ENCODE measurements at places on chromosomes 13 and 19. TPM values are rescaled to one million over a fixed set of nuclear protein-coding genes. Genes with fewer than 3 reads are reported as not detected.
A peak's percentile ranks its signal among the peaks of the same experiment; 100 is the strongest.

DNA sequence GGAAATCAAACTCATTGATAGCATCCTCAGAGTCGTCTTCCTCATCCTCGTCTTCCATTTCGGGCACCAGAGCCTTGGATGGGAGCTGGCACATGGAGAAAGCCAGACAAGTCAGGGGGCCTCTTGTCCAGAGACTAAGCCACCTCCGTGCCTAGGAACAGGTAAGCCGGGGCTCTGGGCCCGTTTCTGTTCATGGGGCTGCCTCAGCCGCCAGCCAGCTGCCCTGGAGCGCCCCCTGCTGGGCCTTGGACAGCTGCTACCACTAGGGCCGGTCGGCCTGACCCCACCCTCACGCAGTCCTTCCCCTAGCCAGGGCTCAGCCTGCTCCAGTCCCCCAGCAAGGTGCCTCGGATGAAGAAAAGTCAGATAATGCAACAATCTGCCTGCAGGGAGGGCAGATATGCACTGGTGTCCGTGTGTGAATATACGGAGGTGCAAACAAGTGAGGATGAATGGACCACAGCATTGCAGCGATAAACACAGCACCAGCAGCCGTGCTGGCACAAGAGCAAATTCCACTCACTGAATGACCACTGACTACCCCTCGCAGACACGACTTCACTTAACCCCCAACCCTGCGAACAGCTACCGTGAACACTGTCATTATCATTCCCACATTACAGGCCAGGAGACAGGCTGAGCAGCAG, 11.9 kb upstream of the PRKD2 start:
- H3K4me3 ChIP-seq: no peak overlapping the region
- no peaks in the 10 kb centered on the region for H3K27me3 ChIP-seq
- no peaks in the 10 kb centered on the region for H3K4me1 ChIP-seq
- H3K36me3 ChIP-seq: peaks cover 74% of the 10 kb centered on the region

DNA sequence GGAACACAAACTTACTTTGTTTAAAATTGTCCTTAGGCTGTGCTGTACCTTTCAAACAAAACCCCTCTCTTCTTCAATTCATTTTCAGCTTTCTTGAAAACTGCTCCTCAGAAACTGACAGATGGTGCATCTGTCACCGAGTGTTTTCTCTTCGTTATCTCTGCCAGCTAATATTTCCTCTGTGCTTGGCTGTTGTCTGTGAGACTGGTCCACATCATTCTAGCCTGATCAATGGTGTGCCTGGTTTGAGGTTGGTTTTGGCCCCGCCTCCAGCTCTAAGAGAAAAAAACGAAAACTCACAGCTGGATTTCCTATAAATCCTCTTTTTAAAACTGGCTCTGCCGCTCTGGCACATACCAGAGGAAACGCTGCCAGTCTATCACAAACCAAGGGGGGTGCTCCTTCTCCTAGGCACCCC, 79.7 kb downstream of the STARD13 start:
- H3K4me1 ChIP-seq: peaks cover 13% of the 10 kb centered on the region
- no peaks in the 10 kb centered on the region for H3K27me3 ChIP-seq
- no peaks in the 10 kb centered on the region for H3K36me3 ChIP-seq
- no peak overlapping the region for H3K4me3 ChIP-seq
- DNase-seq: no peak

Gene STOML3
- not detected for total RNA-seq

DNA sequence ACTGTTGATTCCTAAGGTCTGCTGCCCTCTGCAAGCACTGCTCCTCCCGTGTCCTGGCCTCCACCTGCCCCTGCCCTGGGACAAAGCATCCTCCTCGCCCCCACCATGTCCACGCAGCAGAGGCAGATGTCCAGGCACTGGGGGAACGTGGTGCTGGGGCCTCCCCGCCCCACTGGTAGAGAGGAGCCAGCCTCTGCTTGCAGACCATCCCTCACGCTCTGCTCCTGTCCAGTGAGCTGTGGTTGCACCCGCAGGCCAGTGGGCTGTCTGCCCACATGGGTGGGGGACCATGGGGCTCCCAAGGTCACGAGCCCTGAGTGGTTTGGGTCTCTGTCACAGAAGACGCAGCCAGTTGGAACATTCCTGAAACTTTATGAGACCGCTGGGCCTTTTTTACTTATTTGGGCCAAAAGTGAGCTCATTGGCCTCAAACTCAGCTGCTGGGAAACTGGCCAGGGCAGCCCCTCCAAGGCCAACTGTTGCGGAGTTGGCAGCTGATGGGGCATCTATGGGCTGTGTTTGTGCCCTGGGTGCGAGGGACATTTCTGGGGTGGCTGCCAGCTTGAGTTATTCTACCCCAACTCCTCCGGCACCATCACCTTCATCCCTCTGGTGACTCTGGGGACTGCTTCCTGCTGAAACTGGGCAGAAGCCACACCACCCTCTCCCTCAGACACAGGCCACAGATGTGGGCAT, 64.8 kb upstream of the F7 start:
- H3K27ac ChIP-seq: no peak overlapping the region
- no peaks in the 10 kb centered on the region for H3K27me3 ChIP-seq
- H3K4me3 ChIP-seq: no peak overlapping the region
- H3K36me3 ChIP-seq: no peaks in the 10 kb centered on the region

GRCh38 chr13:33610438-33611120, 207.4 kb upstream of the RFC3 start:
- H3K36me3 ChIP-seq: no peaks in the 10 kb centered on the region
- peaks cover 53% of the 10 kb centered on the region for H3K4me1 ChIP-seq
- H3K4me3 ChIP-seq: peak overlapping the region; percentile 65
- no peaks in the 10 kb centered on the region for H3K27me3 ChIP-seq
- no peak for DNase-seq
- peak overlapping the region; percentile 91 for H3K27ac ChIP-seq

Gene ICAM3
- 18.1 TPM for total RNA-seq

DNA sequence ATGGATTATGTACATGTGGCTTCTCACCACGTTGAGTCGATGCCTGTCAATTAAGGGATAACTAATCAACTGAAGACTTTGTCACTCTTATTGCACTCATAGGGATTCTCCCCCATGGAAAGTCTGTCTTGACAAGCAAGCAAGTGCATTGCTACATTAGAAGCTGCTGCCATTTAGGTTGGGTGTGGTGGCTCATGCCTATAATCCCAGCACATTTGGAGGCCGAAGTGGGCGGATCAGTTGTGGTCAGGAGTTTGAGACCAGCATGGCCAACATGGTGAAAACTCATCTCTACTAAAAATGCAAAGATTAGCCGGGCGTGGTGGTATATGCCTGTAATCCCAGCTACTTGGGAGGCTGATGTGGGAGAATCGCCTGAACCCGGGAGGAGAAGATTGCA, 18.3 kb upstream of the ZNF846 start:
- H3K4me3 ChIP-seq: no peak overlapping the region
- H3K4me1 ChIP-seq: peaks cover 4% of the 10 kb centered on the region
- H3K27ac ChIP-seq: peak overlapping the region; percentile 61

- no peaks in the 10 kb centered on the region for H3K4me1 ChIP-seq
- H3K4me3 ChIP-seq: no peak overlapping the region
- H3K36me3 ChIP-seq: no peaks in the 10 kb centered on the region
- no peak for DNase-seq
These were observed 454.9 kb upstream of the HTR2A start for GRCh38 chr13:47351798-47352197.

DNA sequence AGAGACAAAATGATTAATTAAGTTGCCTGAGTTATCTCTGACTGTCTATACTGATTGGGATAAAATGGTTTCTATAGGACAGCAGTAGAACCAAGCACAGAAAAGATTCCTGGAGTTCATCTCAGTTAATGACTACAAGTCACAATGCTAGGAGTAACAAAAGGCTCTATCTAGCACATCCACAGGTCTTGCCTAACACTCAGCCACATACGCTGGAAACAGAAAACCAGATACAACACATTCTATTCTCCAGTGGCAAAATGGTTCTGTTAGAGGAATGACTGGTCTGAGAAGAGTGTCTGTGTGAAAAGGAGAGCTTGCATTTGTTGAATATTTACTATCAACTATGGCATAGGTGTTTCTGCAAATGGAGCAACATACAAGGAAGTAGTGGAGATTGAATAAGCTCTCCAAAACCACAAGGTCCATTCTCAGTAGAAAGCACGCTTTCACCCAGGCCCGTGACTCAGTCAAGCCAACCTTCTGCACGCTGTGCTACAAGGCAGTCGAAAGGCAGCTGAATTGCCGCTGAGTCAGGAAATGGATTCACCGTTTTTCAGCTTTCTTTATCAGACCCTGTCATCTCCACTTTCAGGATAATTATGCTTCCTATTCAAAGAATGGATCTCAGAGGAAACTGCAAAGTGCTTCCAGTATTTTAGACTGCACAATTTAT, 761.5 kb downstream of the EFNB2 start:
- no peaks in the 10 kb centered on the region for H3K36me3 ChIP-seq
- H3K4me1 ChIP-seq: peaks cover 7% of the 10 kb centered on the region
- H3K4me3 ChIP-seq: no peak overlapping the region
- H3K27ac ChIP-seq: no peak overlapping the region
- DNase-seq: no peak

DNA sequence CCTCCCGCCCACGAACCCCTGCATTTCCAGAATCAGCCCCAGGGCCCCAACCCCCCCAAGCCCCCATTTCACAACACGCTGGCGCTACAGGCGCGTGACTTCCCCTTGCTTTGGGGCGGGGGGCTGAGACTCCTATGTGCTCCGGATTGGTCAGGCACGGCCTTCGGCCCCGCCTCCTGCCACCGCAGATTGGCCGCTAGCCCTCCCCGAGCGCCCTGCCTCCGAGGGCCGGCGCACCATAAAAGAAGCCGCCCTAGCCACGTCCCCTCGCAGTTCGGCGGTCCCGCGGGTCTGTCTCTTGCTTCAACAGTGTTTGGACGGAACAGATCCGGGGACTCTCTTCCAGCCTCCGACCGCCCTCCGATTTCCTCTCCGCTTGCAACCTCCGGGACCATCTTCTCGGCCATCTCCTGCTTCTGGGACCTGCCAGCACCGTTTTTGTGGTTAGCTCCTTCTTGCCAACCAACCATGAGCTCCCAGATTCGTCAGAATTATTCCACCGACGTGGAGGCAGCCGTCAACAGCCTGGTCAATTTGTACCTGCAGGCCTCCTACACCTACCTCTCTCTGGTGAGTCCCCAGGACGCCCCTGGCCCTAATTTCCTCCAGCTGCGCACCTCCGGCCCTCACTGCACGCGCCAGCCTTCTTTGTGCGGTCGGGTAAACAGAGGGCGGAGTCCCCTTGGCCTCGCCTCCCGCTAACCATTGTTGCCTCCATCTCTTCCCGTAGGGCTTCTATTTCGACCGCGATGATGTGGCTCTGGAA, at the start of gene FTL:
Gene FTL (plus strand): TSS at position 270 of the 766 bp plus-strand sequence. CDS start 199 bp downstream, at position 469.
- peaks cover 3% of the 10 kb centered on the region for H3K36me3 ChIP-seq
- DNase-seq: peak; percentile 98
- peak within 1 kb of the TSS; percentile 93 for H3K4me3 ChIP-seq
- H3K4me1 ChIP-seq: peaks cover 15% of the 10 kb centered on the region
- no peaks in the 10 kb centered on the region for H3K27me3 ChIP-seq

GRCh38 chr13:25310891-25311290, 9.5 kb downstream of the NUP58 start:
- H3K4me1 ChIP-seq: peaks cover 5% of the 10 kb centered on the region
- peaks cover 37% of the 10 kb centered on the region for H3K36me3 ChIP-seq
- H3K4me3 ChIP-seq: no peak overlapping the region
- no peak overlapping the region for H3K27ac ChIP-seq
- H3K27me3 ChIP-seq: no peaks in the 10 kb centered on the region
- no peak for DNase-seq

Gene ZNF667
- 1.3 TPM for total RNA-seq

DNA sequence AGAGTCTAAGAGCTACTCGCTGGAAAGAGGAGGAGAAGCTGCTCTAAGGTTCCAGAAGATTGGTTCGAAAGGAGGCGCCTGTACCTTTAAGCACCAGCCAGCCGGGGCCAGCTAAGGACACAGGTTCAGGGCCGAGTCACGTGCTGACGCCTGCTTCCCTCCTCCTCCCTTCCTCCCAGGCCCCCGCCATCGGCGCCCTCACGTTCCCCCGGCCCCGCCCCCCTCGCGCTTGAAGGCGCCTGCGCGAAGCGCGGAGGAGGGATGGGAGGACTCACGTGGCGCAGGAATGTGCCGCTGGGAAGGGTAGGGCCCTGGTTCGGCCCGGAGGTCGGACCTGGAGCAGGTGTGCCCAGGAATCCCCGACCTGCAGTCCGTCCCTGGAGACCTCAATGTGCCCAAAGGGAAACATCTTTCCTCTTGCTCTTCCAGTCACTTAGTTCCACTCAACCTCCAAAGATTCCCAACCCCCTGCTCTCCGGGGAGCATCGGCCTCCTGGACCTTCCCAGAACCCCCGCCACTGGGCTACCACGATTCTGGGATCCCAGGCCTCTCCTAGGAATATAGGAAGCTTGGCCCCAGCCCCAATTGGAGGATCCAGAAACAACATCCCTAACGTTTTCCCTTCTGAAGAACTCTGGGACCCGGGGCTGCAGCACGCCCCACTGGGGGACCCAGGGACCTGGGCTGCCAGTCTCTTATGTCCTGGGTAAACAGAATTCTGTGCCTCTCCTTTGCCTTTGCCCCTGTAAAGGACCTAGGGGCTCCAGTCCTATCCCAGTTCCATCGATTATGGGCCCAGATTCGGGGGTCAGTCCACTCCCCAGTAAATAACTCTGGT, 2.5 kb downstream of the DBP start:
- H3K36me3 ChIP-seq: no peaks in the 10 kb centered on the region
- peaks cover 26% of the 10 kb centered on the region for H3K4me1 ChIP-seq
- peak; percentile 92 for DNase-seq
- H3K4me3 ChIP-seq: peak overlapping the region; percentile 10
- no peaks in the 10 kb centered on the region for H3K27me3 ChIP-seq
- peak overlapping the region; percentile 98 for H3K27ac ChIP-seq

- no peak overlapping the region for H3K4me3 ChIP-seq
- H3K36me3 ChIP-seq: peaks cover 14% of the 10 kb centered on the region
- no peaks in the 10 kb centered on the region for H3K27me3 ChIP-seq
- DNase-seq: no peak
- no peak overlapping the region for H3K27ac ChIP-seq
These were observed 3.4 kb downstream of the ZNF576 start for GRCh38 chr19:43599635-43600295.

Gene PDE4C
- 0.51 TPM for total RNA-seq

DNA sequence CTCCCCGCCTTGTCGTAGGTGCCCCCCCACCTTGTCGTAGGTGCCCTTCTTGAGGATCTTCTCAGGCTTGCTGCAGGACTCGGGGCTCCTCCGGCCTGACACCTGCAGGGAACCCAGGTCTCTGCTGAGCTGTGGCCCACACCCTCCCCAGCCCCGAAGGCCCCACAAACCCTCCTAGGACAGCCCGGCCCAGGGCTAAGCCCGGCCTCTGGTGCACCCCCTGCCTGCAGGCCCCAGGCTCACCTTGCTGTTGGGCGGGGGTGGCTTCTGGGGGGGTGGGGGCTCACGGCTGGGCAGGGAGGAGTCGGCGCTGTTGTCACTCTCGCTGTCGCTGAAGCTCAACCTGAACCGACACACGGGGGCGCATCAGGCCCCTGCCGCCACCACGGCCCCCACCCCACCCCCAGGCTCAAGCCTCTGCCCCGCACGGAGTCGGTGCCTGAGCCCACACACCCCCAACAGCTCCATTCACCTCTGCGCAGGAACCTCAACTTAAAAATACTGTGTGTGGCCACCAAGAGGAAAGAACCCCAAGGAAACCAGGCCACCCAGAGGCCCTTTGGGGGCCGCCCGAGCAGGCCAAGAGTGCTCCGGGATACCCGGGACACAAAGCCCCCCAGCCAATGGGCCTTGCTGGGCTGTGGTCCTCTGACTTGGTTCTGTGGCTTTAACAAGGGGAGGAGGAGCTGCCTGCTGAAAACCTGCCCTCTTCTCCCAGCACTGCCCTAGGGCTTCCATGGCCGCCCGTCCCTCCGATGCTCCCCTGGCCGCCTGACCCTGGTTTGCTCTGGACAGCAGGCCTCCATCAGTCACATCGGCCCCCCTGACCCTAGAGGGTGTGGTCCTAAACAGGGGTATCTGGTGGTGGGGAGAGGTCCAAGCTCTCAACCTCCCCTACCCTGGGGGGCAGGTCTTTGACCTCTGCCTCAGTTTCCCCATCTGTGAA, 65.8 kb downstream of the MLLT1 start:
- H3K36me3 ChIP-seq: no peaks in the 10 kb centered on the region
- no peaks in the 10 kb centered on the region for H3K27me3 ChIP-seq
- peaks cover 5% of the 10 kb centered on the region for H3K4me1 ChIP-seq
- no peak for DNase-seq
